Activated naive CD8-positive, alpha-beta T cell treated with anti-CD3 and anti-CD28 coated beads, Interleukin-2, amount 10 ng/mL, durations not matched to agents 7 days and 5 days (primary cell): ENCODE measurements at places on chromosomes 4 and X. TPM values are rescaled to one million over a fixed set of nuclear protein-coding genes. Genes with fewer than 3 reads are reported as not detected.

Gene SPANXA1
- not detected for total RNA-seq

Gene CENPVL2
- not detected for total RNA-seq

Gene ARX
- not detected for total RNA-seq

Gene PHEX
- total RNA-seq, result 0.55 TPM
